ENCODE measurements at places on chromosomes 4 and X. TPM values are rescaled to one million over a fixed set of nuclear protein-coding genes. Genes with fewer than 3 reads are reported as not detected.

Gene ARAP2
- 41.1 TPM for total RNA-seq

Gene MAGEA2
- not detected for total RNA-seq

Gene SHOX
- total RNA-seq, result not detected

Gene TCEAL9
- 97.0 TPM for total RNA-seq

Gene FAM114A1
- 129 TPM for total RNA-seq

Gene PAGE5
- not detected for total RNA-seq

Gene SHROOM2
- total RNA-seq, result 2.6 TPM

Gene NCAPG
- total RNA-seq, result 15.6 TPM

Gene BTC
- 32.9 TPM for total RNA-seq

Gene TIMM17B
- total RNA-seq, result 36.7 TPM

Gene CXCR3
- 0.92 TPM for total RNA-seq

Gene TLR1
- 7.7 TPM for total RNA-seq

Gene CETN2
- total RNA-seq, result 23.1 TPM

Gene UGT2B7
- total RNA-seq, result 0.92 TPM

Data from tongue (tissue), 3 donors.